CD4-positive, alpha-beta T cell treated with Interleukin-15 for 1 hour (primary cell): ENCODE measurements at places on chromosomes 16 and 17.
A peak's percentile ranks its signal among the peaks of the same experiment; 100 is the strongest.

DNA sequence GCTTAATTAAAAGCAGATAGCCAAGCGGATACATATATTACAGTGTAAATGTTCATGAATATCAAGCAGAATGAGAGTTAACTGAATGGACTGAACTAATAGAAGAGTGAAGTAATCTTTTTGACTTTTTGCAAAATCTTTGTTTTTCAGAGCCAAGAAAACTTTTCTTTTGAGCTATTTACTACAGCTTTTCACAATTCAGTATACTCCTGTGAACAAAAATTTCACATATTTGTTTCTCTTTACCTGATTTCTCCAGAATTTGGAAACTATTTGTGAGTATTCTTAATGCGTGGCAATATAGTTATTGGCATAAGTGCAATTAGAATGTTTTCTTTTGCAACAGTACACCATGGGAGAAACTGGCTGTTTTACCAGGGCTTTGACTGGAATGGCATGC is 9.1 kb upstream of the DUXB start:
- no peak for DNase-seq

- DNase-seq, result no peak
These were observed 31.5 kb downstream of the NEUROD2 start for GRCh38 chr17:39576187-39576586.

- peak; percentile 63 for DNase-seq
These were observed 1.0 kb downstream of the LYRM1 start for GRCh38 chr16:20901436-20902112.

DNA sequence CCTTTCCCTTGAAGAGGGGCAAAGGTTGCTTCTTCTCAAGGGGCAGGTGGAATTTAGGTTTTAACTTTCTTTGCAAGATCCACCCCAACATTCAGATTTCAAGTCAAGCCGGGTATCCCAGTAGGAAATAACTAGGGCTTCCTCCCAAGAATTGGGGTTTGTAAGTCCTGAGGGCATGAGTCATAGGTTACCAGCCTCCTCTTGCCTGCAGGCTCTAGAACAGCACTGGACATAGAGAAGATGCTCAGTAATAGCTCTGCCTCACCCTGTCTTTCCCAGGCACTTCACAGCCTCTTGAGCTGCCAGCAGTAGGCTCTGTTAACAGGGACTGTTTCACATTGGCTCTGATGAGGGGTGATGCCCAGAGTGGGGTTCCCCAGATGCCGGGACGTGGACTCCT is 35.8 kb upstream of the ZFP90 start:
- no peak for DNase-seq

DNA sequence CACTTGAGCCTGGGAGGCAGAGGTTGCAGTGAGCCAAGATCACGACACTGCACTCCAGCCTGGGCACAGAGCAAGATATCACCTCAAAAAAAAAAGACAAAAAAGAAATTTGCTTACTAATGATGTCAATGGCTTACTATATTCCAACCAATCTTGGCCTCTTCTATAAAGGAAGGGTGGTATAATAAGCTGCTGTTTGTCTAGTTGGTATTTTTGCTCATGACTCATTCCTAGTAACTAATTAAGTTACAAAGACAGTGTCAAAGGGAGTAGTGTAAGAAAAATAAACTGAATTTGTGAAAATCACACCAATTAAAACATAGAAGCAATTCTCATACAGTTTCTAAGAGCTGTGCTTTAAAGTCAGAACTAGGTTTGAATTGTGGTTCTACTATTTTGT is 82.5 kb downstream of the NLK start:
- DNase-seq, result no peak

DNA sequence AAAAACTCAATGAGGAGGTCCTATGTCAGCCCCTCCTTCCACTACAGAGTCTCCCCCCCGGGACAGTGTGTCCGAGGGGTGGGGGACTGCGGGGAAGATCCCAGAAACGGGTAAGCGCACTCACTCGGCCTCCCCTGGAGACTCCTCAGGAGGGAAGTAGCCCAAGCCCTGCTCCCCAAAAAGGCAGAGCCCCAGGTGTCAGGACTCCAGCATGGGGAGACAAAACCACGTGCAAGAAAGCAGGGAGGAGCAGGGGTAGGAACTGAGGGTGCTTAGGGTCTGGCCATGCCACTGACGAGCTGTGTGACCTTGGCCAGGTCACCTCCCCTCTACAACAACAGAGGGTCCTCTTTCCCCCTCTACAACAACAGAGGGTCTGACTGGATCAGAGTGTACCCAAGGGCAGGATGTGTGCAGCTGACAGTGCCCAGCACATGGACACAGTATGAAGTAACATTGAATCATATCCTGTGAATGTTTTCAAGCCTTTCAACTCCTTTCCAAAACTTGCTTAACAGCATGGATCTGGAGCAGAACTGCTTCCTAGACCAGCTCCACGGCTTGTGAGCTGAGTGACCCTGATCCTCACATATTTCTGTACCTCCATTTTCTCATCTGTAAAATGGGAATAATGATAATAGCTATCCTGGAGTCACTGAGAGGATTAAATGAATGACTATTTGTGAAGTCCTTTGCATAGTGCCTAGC is 2.1 kb upstream of the NAGS start:
- DNase-seq, result no peak

- peak; percentile 36 for DNase-seq
These were observed 9.9 kb downstream of the TMIGD1 start for GRCh38 chr17:30323895-30324319.

DNA sequence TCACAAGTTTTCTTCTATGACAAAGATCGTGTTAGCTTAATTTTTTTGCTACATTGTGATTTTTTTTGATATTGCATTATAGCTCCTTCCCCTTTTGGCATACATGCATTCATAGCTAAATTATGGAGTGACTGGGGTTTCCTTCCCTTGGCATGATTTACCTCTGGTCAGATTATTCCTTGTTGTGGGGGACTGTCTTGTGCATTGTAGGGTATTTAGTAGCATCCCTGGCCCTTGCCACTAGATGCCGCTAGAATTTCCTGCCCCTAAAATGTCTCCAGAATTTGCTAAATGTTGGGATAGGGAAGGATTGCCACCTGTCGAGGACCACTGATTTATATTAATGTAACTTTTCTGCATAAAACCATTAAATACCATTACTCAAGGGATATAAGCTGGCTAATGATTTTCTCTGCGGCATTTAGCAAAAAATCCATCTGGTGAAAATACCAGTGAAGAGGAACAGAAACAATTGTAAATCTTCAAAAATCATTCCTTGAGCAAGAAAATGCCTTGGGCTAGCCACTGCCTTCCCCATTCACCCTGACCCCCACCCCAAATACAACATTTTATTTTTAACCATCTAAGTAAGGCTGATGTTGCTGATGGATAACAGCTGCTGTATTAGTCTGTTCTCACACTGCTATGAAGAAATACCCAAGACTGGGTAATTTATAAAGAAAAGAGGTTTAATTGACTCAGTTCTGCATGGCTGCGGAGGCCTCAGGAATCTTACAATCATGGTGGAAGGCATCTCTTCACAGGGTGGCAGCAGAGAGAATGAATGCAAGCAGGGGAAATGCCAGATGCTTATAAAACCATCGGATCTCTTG is 195.2 kb downstream of the MAP2K6 start:
- no peak for DNase-seq

GRCh38 chr16:79821911-79822310 is 221.4 kb upstream of the MAF start:
- DNase-seq, result no peak

- DNase-seq, result no peak
These were observed 52.6 kb downstream of the MAP2K6 start for GRCh38 chr17:69466905-69467667.
